Esophagus (tissue), 2 donors: ENCODE measurements at places on chromosomes 3 and 15. TPM values are rescaled to one million over a fixed set of nuclear protein-coding genes. Genes with fewer than 3 reads are reported as not detected.

RNF168 gene
- polyA plus RNA-seq, result 5.3 TPM

LDHAL6B gene
- polyA plus RNA-seq, result not detected

SLC15A2 gene
- polyA plus RNA-seq, result 2.6 TPM

SCAANT1 gene
- not detected for polyA plus RNA-seq

OR5H6 gene
- not detected for polyA plus RNA-seq

FOXB1 gene
- not detected for polyA plus RNA-seq

THBS1 gene
- 6.8 TPM for polyA plus RNA-seq

RAB6B gene
- polyA plus RNA-seq, result 1.3 TPM

CDHR4 gene
- not detected for polyA plus RNA-seq

PLA2G4E gene
- 2.5 TPM for polyA plus RNA-seq

ARPC4 gene
- 114 TPM for polyA plus RNA-seq

GRK7 gene
- polyA plus RNA-seq, result 0.01 TPM

SNTN gene
- not detected for polyA plus RNA-seq

GATM gene
- polyA plus RNA-seq, result 12.5 TPM

GPR87 gene
- polyA plus RNA-seq, result 50.2 TPM

KAT2B gene
- 11.9 TPM for polyA plus RNA-seq

SLC22A13 gene
- polyA plus RNA-seq, result 0.53 TPM

EIF4E3 gene
- 5.2 TPM for polyA plus RNA-seq

UBR1 gene
- polyA plus RNA-seq, result 2.3 TPM

FAM162A gene
- polyA plus RNA-seq, result 242 TPM

NANOGP8 gene
- 0.16 TPM for polyA plus RNA-seq

SLC51A gene
- polyA plus RNA-seq, result 0.21 TPM

ALDH1L1 gene
- 3.6 TPM for polyA plus RNA-seq

OIP5 gene
- 3.1 TPM for polyA plus RNA-seq

CDCP1 gene
- 21.0 TPM for polyA plus RNA-seq

NRG4 gene
- 2.1 TPM for polyA plus RNA-seq

C3orf38 gene
- polyA plus RNA-seq, result 4.7 TPM

LRRC49 gene
- 2.1 TPM for polyA plus RNA-seq
